Thoracic aorta (tissue), 2 donors: ENCODE measurements at places on chromosomes 3 and 15. TPM values are rescaled to one million over a fixed set of nuclear protein-coding genes. Genes with fewer than 3 reads are reported as not detected.

DNA sequence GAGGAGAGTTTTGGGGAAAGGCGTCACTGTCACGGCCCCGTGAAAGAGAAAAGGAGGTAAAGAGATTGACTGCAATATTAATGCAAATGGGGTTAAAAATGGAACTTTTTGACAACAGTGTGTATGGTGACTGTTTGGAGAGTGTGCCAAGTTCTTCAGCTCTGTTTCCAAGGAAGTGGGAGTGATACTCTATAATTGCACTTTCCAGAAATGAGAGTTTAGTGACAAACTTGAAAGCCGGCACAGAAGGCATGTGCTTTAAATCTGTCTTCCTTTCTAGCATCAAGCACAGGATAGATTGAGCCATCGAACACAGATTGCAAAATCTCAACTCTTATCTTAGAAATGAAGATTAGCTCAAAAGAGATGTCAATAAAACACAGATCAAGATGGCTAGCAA, 51.9 kb upstream of the SNRPA1 start:
- H3K27ac ChIP-seq: no peak overlapping the region
- no peaks in the 10 kb centered on the region for H3K4me1 ChIP-seq
- H3K36me3 ChIP-seq: no peaks in the 10 kb centered on the region
- H3K27me3 ChIP-seq: no peaks in the 10 kb centered on the region

DNA sequence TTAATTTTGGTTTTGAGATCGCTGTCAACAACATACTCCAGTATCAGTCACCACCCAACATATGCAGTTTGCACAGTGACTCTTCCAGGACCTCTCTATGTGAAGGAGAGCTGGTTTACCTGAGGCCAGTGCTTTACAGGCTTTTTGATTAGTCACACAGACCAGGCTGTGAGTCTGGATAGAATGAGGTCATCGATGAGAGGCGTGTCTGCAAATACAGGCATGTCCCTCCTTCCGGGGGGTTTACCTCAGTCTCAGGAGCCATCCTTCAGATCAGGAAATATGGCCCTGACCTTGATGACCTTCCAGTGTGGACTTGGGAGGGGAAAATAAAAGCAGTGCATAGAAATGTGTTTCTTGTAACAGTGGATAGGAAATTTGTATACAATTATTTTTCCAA, 46.9 kb downstream of the KBTBD12 start:
- no peak overlapping the region for H3K4me3 ChIP-seq
- no peaks in the 10 kb centered on the region for H3K27me3 ChIP-seq
- H3K27ac ChIP-seq: no peak overlapping the region

Gene ASB14
- not detected for total RNA-seq

DNA sequence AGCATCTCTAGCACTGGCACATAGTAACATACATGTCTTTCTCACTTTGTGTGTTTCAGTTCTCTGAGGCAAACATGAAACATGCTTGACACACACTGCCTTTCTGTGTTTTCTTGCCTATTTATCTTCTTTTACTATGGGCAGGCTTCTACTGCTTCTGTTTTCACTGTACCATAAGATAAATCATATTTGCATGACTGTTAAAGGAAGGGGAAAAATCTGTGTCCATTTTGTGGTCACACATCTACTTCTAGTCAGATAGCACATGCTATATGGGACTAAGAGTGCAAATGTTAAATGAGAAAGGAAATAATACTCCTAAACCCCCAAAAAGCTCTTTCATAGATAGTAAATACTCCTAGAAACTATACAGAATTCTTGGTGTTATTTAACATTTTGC, 386.4 kb downstream of the ZBTB20 start:
- no peak for DNase-seq
- no peak overlapping the region for H3K4me3 ChIP-seq
- peaks cover 19% of the 10 kb centered on the region for H3K4me1 ChIP-seq

Gene ESYT3
- 1.9 TPM for total RNA-seq
